Femur (tissue), 1 donor: ENCODE measurements at places on chromosomes 4 and X.

GRCh38 chrX:7318241-7318640 is 170.3 kb upstream of the PUDP start:
- no peak for DNase-seq

DNA sequence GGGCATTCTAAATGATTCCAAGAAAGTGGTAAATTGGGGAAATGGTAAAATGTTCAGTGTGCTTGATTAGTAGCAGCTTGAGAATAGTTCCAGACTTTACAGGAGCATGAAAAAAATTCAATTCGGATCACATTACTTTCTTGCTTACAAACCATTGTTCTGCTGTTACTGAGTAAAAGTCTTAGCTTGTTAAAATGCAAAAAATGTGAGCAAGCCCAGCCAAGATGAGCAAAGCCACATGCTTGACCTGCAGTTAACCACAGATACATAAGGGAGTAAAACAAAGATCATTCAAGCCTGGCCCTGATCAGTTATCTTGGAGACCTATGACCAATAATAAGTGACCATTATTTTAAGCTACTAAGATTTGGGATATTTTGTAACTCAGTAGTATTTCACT is 562.9 kb upstream of the MAGEB2 start:
- DNase-seq = no peak

DNA sequence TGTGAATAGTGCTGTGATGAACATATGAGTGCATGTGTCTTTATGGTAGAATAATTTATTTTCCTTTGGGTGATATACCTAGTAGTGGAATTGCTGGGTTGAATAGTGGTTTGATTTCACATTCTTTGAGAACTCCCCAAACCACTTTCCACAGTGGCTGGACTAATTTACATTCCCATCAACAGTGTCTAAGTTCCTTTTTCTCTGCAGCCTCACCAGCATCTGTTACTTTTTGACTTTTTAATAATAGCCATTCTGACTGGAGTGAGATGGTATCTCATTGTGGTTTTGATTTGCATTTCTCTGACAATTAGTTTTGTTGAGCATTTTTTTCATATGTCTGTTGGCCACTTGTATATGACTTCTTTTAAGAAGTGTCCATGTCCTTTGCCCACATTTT is 29.1 kb downstream of the JADE3 start:
- no peak for DNase-seq

DNA sequence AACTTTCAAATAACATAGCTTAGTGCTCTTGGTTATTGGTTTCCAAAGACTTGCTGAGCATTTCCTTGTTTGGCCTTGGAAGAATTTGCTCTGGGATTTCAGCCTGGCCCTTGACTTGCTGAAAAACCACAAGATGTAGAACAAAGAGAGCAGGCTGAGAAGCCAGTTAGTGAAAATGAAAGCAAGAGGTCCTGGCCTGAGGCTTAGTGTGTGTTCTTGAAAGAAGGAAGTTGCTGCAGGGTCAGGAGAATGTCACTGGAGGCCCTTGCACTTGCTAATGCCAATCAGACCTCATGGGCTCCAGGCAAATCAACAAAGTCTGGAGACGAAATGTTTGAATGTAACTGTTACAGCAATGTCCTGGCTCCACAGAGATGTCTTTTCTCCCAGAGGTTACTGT is 79.4 kb downstream of the SYNPO2 start:
- DNase-seq = peak; percentile 76

- DNase-seq = no peak
Measured at GRCh38 chr4:7713757-7714156, 225.9 kb downstream of the AFAP1 start.

GRCh38 chr4:75037252-75037651 is 104.3 kb downstream of the PARM1 start:
- peak; percentile 69 for DNase-seq

GRCh38 chr4:14783011-14783877 is 219.0 kb upstream of the CPEB2 start:
- DNase-seq = no peak
